ENCODE measurements at places on chromosomes 3 and 15.

- DNase-seq: no peak
These were observed 44.8 kb upstream of the MUC4 start for GRCh38 chr3:195856410-195857084.

- DNase-seq: no peak
These were observed 111.9 kb downstream of the RAP2B start for GRCh38 chr3:153273767-153274435.

- DNase-seq: no peak
These were observed 282.9 kb downstream of the NTRK3 start for GRCh38 chr15:87973501-87974215.

- DNase-seq: no peak
These were observed 8.5 kb upstream of the IL17RD start for GRCh38 chr3:57173687-57174086.

DNA sequence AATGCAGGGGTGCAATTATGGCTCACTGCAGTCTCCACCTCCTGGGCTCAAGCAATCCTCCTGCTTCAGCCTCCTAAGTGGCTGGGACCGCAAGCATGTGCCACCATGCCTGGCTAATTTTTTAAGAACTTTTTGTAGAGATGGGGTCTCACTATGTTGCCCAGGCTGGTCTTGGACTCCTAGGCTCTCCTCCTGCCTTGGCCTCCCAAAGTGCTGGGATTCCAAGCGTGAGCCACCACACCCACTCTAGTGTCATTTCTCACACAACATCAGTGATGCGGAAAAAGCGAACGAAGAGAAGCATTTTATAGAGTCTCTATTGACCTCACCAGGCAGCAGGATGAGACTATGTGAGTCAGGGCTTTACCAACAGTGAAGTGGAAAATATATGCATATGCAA is 137.7 kb downstream of the PLD1 start:
- DNase-seq: no peak

DNA sequence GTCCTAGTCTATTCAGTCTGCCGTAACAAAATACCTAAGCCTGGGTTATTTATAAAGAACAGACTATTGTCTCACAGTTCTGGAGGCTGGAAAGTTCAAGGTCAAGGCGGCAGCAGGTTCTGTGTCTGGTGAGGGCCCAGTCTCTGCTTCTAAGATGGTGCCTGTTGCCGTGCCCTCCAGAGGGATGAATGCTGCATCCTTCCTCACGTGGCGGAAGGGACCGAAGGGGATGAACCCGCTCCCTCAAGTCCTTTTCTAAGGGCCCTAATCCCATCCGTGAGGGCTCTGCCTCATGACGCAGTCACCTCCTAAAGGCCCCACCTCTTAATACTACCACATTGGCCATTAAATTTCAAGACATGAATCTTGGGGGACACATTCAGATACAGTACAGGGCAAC is 133.7 kb downstream of the CHSY1 start:
- no peak for DNase-seq

DNA sequence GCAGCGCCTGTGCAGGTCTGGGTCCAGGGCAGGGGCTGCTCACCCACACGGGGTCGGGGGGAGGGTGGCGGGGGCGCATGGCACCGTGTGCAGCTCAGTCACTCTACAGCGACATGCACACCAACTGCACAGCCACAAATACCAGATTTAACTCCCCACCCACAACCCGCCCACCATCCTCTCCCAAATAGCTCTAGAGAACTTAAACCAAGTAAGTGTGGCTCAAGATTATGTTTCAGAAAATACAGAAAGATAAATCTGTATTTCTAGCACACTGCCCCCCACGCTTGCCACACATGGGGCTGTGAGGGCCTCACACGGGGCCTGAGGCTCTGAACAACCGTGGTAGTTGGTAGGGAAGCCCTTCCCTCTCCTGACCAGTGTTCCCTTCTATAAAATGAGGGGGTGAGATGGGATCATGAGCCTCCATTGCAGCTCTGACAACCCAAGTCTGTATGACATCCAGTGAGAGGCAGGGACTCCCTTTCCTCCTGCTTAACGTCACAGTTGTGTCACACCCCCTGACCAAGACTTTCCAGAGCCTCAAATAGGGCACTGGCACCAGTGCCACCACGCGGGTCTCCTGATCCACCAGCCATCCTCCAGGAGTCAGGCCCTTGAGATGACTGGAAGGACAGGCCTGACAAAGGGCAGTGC is 23.1 kb downstream of the POC1A start:
- DNase-seq: no peak

DNA sequence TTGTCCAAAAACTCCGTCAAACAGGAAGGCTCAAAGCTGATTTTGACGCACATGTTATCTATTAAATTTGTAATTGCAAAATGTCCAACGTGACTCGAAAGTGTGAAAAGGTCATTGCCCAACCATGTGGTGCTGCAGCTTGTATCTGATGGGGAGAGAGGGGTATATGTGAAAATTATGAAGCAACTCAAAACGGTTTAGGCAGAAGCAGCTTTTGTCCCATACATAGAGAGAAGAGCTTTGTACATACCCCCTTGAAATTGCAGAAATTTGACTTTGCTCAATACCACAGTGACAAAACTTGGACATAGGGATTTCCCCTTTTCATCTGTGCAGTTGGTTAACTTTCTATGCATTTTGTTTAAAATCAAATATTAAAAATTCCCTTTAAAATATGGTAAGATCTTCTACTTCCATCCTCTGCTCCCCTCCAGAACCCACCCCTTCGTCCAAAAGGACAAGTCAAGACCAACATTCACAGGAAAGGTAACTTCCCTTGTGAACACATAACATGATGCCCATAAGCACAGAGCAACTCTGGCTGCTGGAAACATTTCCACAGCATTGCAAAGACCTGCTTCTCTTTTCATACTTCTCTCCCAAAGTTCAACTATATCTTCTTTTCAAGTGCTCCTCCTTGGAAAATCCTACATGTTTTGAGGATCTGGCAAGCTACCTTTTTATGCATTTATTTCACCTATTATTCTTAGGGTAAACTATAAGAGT is 253.7 kb upstream of the THBS1 start:
- no peak for DNase-seq

DNA sequence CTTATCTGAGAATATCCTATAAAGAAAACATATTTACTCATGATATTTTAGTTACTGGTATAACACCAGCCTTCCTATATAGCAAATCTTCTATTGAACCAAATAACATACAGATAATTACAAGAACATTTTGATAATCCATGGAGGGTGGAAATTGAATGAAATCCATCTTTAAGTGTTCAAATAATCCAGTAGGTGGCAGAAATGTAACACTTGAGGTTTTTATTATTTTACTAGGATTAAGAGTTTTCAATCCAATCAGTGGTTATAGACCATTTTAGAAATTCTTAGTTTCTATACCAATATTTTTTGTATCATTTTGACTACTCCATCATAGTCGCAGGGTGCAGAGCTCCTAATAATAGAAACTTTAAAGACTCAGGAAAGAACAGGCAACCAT is 101.9 kb upstream of the KCNH8 start:
- no peak for DNase-seq

GRCh38 chr15:94099574-94099960 is 131.8 kb upstream of the MCTP2 start:
- no peak for DNase-seq

- DNase-seq: no peak
These were observed 22.0 kb downstream of the SLC9A9 start for GRCh38 chr3:143826296-143826695.

DNA sequence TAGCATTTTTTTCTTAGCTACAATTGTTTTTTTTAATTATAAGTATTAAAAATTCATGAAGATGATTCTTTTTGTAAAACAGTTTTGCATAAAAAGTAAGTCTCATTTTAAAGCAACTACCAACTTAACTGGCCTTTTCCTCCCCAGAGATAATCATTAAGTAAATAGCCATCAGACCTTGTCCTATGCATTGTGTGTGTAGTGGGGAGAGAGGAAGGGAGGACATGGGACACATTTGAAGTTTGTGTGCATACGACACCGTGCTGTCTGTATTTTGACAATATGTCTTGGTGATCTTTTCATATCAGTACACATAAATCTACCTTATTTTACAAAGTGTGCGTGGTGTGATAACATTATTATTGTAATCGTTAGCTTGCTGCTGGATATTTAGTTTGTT is 8.1 kb downstream of the SNRPN start:
- no peak for DNase-seq

- no peak for DNase-seq
These were observed 15.5 kb downstream of the TBC1D2B start for GRCh38 chr15:78061963-78062427.

DNA sequence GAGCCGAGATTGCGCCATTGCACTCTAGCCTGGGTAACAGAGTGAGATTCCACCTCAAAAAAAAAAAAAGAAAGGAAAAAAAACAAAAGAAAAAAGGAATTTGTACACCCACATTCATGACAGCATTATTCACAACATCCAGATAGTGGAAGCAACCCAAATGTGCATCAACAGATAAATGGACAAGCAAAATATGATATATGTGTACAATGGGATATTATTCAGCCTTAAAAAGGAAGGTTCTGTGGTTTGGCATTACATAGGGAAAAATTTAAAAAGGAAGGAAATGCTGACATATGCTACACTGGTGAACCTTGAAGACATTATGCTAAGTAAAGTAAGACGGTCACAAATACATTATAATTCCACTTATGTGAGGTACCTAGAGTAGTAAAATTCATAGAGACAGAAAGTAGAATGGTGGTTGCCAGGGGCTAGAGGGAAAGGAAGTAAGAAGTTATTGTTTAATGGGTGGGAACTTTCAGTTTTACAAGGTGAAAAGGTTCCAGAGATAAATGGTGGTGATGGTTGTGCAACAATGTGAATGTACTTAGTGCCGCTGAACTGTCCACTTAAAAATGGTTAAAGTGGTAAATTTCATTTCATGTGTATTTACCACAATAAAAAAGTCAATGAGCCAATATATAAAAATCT is 118.5 kb downstream of the MYLK start:
- DNase-seq: no peak

- no peak for DNase-seq
These were observed 249.4 kb upstream of the TPM1 start for GRCh38 chr15:62792986-62793751.

GRCh38 chr3:191296041-191296541 is 33.1 kb upstream of the CCDC50 start:
- no peak for DNase-seq

GRCh38 chr3:158703566-158703965 is 28.7 kb downstream of the RARRES1 start:
- no peak for DNase-seq

- no peak for DNase-seq
These were observed 193.3 kb upstream of the TTC14 start for GRCh38 chr3:180408654-180409053.

- no peak for DNase-seq
These were observed 2.9 kb downstream of the TLR9 start for GRCh38 chr3:52222319-52223221.

- no peak for DNase-seq
These were observed 81.2 kb upstream of the ZBTB20 start for GRCh38 chr3:115228266-115228665.

GRCh38 chr3:93989241-93989640 is 9.3 kb downstream of the ARL13B start:
- no peak for DNase-seq

DNA sequence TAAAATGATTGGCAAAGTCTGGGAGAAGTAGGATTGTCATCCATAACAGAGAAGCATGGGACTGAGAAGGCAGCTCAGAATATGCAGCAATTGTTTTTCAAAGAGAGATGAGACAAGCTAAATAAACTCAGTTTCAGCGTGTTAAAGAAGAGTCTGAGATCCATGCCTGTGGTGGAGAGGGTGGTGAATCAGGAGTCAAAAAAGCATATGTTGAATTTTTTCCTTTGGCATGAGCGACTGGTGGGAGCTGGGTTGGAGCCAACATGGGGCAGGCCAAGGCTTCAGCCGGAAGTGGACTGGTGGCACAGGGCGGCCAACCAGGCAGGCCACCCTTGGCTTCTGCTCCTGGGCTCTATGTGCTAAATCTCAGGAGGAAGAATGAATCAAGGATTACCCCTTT is 102.0 kb downstream of the SST start:
- DNase-seq: no peak

- DNase-seq: no peak
These were observed 296.3 kb upstream of the TMCO5A start for GRCh38 chr15:37638116-37638515.

GRCh38 chr3:53773611-53774368 is 72.4 kb downstream of the CHDH start:
- peak; percentile 55 for DNase-seq

- DNase-seq: no peak
These were observed 47.8 kb downstream of the GPD1L start for GRCh38 chr3:32154205-32154579.

DNA sequence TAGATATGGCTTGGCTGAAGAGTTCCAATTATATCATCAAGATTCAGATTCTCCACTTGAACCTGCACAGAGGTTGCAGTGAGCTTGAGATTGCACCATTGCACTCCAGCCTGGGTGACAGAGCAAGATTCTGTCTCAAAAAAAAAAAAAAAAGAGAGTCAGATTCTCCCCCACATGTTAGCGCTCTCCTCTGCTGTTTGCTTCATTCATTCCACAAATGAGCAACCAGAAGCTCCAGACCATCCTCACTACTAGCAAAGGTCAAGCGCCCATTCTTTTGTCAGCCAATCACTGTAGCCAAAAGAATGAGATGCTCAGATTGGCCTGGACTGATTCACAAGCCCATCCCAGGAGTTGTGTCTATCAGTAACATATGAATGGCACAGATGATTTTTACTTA is 28.4 kb upstream of the TCF12 start:
- no peak for DNase-seq

- DNase-seq: no peak
These were observed 256.3 kb upstream of the SEMA6D start for GRCh38 chr15:47460795-47461573.

GRCh38 chr3:127816783-127817405 is 5.4 kb downstream of the MGLL start:
- no peak for DNase-seq

- DNase-seq: peak; percentile 77
These were observed 138.1 kb downstream of the TMCO5A start for GRCh38 chr15:38072348-38073177.

DNA sequence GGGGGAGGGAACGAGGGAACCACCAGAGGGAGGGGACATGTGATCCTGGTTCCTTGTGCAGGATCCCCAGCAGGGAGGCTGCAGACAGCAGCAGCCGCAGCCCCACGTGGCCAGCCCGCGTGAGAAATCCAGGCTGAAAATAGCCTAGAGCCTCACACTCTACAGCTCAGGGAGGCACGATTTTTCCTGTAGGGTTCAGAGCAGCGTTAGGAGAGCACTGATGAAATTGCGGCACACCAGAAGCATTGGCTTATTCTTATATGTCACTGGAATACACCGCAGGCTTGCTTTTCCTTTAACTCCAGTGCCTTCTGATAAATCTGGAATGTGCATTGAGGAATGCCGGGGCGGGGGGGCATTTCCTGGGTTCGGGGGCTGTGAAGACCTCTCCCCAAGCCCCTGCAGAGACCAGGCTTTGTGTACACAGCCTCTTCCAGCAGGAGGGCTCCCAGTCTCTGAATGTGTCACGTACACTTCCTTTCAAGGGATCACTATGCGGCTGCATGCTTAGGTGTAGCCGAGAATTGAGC is 193.0 kb downstream of the ATP10A start:
- DNase-seq: no peak

- no peak for DNase-seq
These were observed 164.3 kb upstream of the LPP start for GRCh38 chr3:187989575-187990153.

GRCh38 chr3:105622169-105622568 is 246.6 kb downstream of the CBLB start:
- DNase-seq: no peak

Data from HFF-Myc (cell line).